ENCODE measurements at places on chromosomes 13 and 19.

- DNase-seq = no peak
Measured at GRCh38 chr19:6392221-6393073, 517 bp downstream of the GTF2F1 start.

- no peak for DNase-seq
Measured at GRCh38 chr13:92716749-92717148, 509.9 kb upstream of the GPC6 start.

- DNase-seq = no peak
Measured at GRCh38 chr13:103961784-103962183, 895.6 kb upstream of the SLC10A2 start.

DNA sequence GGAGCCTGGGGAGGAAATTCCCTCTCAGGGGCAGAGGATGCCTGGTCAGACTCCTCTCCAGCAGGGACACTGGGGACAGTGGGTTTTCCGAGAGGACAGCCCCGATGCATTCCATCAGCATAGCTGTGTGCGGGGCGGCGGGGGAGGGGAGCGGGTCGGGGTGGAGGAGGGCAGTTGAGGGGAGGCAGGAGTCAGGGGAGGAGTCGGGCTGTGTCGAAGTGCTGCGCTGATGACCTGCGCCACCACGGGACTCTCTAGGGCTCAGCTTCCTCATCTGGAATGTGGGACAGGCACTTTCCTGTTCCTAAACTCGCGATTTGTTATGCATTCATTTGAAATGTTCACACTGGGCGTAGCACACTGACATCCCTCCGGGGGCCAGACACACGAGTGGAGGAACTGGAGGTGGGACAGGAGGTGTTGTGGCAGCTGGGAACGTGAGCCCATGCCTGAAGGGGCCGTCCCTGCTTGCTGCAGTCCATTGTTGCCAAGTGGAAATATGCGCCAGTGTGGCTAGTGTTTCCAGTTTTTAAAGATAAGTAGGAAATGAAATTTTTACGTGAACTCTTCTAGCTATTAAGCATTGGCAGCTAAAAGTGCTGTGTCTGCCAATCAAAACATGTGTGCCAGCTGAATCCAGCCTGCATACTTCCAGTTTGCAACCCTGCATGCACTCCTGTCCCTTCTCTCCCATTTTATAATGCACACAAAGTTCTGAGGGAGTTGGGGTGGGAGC, 43.3 kb downstream of the FLT1 start:
- no peak for DNase-seq

GRCh38 chr13:26048741-26049140, 3.1 kb downstream of the SHISA2 start:
- no peak for DNase-seq

- DNase-seq = no peak
Measured at GRCh38 chr13:96792736-96793403, 201.4 kb downstream of the OXGR1 start.

GRCh38 chr19:24033963-24034342, 53.0 kb upstream of the ZNF254 start:
- no peak for DNase-seq

All from T-helper 2 cell (primary cell).